Right renal pelvis (tissue), 4 donors: ENCODE measurements at places on chromosomes 4 and X.
A peak's percentile ranks its signal among the peaks of the same experiment; 100 is the strongest.

DNA sequence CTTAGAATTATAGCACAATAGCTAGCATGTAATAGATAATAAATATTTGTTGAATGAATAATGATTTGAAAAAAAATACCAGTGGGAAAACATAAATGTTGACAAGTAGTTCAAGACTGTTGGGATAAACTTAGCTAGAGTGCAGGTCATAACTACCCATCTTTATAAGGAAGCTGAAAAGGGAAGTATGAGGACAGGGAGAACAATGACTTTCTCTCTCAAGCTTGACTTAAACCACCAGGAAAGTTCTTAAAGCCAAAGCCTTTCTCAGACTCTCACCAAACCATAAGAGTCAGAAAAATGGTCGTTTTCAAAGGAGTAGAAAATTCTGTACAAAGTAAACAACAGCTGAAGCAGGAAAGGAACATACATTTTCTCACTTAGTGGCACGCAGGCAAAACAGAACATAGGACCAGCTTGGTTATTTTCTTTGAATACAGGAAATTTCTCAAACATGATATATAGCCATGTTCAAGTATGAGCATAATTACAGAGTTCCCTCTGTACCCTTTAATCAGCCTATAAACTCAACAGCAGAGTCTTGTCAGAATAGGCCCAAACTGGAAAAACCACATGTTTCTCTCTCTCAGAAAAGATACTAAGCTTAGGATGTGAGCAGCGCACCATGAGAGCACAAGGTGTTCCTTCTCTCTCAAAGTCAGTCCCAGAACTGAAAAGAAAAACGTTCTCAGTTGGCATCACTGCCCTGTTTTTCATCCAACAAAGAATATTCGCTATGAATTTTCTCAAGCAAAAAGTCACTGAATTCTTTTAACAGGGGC lies 28.7 kb downstream of the MAPK10 start:
- no peak for DNase-seq

- DNase-seq, result no peak
These were observed 373.4 kb downstream of the IL15 start for GRCh38 chr4:142009751-142010150.

DNA sequence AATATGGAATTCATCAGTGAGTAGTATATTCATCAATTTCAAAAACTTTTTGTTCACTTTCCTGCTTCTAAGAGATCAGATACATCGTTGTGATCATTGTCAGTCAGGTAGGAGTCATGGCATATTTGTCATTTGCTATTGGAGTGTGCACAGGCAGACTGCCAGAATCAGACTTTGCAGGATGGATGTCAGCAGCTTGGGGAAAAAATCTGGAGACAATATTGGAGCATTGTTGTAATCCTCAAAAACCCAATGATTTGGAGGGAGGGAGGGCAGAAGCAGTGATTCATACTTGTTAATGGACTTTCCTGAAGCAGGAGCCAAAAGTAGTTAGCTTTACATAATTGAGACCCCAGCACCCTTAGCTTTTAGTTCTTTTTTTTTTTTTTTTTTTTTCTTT lies 59.6 kb upstream of the DRP2 start:
- no peak for DNase-seq

DNA sequence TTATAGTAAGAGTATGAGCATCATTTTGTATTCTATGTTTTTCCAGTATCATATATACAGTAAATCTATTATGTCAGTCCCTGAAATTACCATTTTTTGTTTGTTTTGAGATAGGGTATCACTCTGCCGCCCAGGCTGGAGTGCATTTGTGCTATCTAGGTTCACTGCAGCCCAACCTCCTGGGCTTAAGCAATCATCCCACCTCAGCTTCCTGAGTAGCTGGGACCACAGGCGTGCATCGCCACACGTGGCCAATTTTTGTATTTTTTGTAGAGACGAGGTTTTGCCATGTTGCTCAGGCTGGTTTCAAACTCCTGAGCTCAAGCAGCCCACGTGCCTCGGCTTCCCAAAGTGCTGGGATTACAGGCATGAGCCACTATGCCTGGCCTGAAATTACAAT lies 85.6 kb downstream of the ZNF330 start:
- DNase-seq, result no peak

GRCh38 chrX:45758319-45758718 lies 557.6 kb upstream of the DIPK2B start:
- DNase-seq, result no peak

- no peak for DNase-seq
These were observed 160.7 kb downstream of the FHIP1A start for GRCh38 chr4:151569650-151570049.

DNA sequence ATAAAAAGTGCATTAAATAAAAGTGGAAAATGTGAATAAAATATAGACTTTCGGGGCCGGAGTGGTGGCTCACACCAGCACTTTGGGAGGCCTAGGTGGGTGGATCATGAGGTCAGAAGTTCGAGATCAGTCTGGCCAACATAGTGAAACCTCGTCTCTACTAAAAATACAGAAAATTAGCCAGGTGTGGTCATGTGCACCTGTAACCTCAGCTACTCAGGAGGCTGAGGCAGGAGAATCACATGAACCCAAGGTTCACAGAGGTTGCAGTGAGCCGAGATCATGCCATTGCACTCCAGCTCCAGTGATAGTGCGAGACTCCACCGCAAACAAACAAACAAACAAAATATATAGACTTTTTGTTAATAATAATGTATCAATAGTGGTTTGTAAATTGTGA lies 293.6 kb upstream of the TRAM1L1 start:
- DNase-seq, result no peak

DNA sequence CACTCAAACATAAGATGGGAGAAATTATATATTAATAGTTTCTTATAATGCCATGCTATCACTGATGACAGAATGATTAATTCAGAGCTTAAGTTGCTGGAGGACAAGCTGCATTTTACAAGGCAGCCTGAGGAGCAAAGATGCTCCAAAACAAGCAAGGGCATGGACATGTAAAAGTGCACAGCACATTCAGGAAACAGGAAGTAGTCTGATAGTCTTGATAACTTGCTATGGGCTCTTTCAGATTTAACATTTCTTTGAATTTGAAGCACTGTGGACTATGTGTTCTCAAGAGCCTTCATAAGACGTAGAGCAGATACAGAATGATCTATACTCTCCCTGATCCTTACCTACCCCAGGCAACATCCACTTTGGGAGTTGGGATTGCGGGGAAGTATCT lies 50.0 kb downstream of the AMMECR1 start:
- no peak for DNase-seq

DNA sequence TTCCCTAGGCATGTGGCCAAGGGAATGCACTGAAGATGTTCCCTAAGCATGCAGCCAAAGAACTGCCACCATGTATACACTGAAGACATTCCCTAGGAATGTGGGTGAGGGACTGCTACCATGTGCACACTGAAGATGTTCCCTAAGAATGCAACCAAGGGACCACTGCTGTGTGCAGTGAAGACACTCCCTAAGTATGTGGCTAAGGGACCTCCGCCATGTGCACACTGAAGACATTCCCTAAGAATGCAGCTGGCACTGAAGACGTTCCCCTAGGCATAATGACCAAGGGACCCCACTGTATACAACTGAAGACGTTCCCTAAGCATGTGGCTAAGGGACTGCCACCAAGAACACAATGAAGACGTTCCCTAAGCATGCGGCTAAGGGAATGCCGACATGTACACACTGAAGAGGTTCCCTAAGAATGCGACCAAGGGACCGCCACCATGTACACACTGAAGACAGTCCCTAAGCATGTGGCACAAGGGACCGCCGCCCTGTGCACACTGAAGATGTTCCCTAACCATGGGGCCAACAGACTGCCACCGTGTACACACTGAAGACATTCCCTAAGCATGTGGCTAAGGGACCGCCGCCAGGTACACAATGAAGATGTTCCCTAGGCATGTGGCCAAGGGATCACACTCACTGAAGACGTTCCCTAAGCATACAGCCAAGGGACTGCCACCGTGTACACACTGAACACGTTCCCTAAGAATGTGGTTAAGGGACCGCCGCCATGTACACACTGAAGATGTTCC lies 25.6 kb downstream of the DHRSX start:
- no peak for DNase-seq

GRCh38 chrX:49656533-49656932 lies 39.3 kb downstream of the PAGE1 start:
- no peak for DNase-seq

DNA sequence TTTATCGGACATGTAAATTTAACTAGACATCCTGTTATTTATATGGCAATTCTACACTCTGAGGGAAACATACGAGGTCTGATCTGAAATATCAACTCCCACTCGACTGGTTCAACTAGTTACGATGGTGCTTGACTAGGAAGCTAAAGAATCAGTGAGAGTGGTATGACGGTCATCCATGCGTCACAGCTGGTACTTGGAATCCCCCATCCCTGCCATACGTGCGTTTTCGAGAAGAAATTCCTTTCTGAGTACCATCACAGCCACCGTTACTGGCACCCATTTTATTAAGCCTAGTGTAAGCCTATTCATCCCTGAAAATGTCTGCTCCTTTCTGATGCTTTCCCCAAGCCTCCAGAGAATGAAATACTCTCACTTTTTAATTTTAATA lies 695 bp upstream of the PIGA start:
- DNase-seq, result peak; percentile 10

DNA sequence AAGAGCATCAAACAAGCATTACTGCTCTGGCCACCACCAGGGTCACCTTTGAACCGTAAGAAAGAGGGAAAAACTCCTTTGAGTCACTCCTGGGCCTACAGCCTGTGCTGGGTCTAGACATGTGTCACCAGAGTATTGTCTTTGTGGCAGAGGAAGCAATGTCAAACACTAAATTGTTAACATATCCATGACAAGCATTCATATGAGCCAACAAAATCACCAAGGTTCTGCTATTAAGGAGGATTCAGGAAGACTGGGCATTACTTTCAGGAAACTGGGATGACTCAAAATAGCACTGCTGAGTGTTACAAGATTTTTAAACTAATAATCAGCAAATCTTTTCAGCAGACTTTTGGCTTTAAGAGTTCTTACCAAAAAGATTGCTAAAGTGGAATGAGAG lies 28.1 kb downstream of the LGI2 start:
- DNase-seq, result no peak

DNA sequence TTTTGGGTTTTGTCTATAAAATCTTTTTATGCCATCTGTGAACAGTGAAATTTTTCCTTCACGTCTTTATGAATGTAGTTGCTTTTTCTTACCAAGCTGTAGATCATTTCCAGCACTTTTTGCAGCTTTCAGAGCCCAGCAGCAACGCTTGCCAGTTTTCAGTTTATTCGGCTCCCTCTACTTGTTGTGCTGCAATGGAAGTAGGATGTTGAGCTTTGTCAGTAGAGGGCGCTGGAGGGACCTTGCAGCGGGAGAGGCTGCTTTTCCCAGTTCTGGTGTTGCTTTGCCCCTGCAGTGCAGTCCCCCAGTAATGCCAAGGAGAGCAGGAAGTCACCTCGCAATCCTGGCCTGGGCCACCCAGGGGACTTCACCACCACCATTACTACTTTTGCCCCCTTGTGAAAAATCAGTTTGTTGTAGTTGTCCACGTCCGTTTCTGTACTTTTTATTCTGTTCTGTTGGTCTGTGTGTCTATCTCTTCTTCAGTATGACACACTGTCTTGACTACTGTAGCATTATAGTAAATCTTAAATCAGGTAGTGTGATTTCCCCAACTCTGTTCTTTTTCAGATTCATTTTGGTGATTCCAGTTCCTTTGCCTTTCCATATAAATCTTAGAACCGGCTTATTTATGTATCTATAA lies 21.8 kb downstream of the CMC4 start:
- DNase-seq, result no peak

- DNase-seq, result no peak
These were observed 330.2 kb downstream of the HS3ST1 start for GRCh38 chr4:11098461-11098860.

- DNase-seq, result no peak
These were observed 24.2 kb downstream of the NKX1-1 start for GRCh38 chr4:1381944-1382541.

DNA sequence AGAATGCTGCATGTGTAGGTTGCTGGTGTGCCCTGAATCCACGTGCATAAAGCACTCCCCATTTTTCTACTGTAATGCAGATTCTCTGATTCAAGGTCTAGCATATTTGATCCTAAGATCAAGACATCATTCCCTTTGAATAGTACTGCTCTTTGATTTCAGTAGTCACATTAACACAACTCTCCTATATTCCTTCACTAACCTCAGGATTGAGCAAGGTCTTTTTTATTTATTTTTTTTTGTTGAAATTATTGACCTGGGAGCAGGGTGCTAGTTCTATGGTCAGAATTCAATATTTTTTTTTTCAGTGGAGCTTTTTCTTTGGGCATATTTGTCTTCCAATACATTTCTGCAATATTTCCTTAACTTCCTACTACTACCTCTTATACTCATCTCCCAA lies 245.7 kb downstream of the RBMX2 start:
- DNase-seq, result no peak

DNA sequence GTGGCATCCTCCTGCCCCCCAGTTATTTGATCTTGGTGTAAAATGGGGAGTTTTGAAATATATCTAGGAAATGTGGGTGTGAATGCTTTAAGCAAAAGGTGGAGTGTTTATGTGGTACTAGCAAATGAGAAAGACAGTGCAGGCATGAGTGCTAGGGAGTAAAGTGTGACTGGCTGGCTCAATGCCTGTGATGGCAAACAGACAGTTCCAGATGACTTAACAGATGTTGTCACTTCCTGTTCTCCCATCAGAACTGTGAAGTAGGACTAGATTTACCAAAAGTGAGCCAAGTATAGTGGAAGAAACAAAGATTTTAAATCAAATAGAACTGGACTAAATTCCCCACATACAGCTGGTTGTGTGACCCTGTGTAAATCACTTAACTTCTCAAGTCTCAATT lies 8.4 kb upstream of the AMOT start:
- no peak for DNase-seq

- DNase-seq, result no peak
These were observed 7.2 kb downstream of the PPM1K start for GRCh38 chr4:88276952-88277710.

DNA sequence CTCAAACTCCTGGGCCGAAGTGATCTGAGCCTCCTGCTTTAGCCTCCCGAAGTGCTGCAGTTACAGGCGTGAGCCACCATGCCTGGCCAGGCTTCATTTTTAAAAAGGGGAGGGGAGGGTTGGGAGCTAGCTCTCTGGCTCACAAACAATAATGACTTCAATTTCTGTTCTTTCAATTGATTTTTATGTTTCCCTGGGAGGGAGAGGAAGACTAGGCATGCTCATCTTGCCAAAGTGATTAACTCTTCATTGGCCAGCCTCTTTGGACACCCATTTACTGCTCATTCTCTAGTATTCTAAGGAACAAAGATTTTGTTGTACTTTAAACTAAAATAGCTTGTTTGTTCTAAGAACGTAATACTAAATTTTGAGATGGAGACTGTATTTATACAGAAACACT lies 43.4 kb upstream of the TRIM2 start:
- no peak for DNase-seq

DNA sequence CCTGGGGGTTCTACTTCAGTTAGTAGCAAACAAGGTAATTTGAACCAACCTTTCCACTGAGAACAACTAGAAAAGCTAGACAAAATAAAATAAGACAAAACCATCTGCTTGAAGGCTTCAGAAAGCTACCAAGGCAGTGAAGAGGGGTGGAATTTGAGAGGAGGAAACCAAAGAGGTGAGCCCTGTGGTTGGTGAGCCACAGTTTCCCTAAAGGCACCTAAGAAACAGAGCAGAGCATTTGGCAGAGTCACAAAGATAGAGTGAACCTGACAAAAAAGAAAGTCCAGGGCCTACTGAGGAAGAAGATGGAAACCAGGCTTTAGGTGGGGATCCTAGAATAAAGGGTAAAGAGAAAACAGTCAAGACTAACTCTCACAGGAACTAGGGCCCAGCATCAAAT lies 44.3 kb downstream of the CHST7 start:
- DNase-seq, result no peak

GRCh38 chr4:16256343-16256742 lies 30.1 kb upstream of the TAPT1 start:
- DNase-seq, result no peak
